ENCODE measurements at places on chromosomes 1 and 21. TPM values are rescaled to one million over a fixed set of nuclear protein-coding genes. Genes with fewer than 3 reads are reported as not detected.

Gene HMCN1
- 4.9 TPM for total RNA-seq

Gene CHD5
- total RNA-seq, result not detected

Gene HOOK1
- not detected for total RNA-seq

Gene SSX2IP
- total RNA-seq, result 21.3 TPM
